GM23248 (cell line): ENCODE measurements at places on chromosomes 12 and 14. TPM values are rescaled to one million over a fixed set of nuclear protein-coding genes. Genes with fewer than 3 reads are reported as not detected.
A peak's percentile ranks its signal among the peaks of the same experiment; 100 is the strongest.

DNA sequence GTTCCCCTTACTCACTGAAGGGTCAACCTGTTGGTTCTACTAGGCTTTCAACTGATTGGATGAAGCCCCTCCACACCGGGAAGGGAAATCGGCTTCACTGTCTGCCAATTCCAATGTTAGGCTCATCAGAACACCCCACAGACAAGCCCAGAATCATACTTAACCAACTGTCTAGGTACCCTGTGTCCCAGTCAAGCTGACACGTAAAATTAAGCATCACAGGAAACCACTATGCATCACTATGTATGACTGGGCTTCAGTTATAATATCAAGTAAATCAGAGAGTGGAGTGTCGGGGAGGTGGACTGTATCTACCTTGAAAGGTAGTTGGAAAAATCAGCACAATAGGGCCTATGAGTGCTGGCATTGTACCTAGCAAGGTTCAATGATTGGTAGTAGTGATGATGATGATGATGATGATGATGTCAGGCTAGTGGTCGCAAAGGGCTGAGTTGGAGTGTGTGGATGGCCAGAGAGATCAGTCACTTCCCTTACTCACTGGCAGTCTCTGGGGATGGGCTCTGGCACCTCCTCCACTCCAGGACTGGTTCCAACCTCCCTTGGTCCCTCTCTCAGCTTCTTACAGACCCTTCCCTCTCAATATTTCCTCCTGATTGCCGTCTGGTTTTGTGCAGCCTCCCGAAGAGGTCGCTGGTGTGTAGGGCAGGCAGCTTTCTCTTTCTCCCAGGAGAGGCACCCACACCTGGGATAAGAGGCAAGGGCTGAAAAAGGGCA is 3.3 kb upstream of the ATG101 start:
- DNase-seq: peak; percentile 63

GRCh38 chr12:97503073-97503855 is 40.7 kb downstream of the RMST start:
- DNase-seq: no peak

Gene PTPRR
- total RNA-seq: 0.25 and 1.2 TPM in 2 replicates

Gene CMA1
- total RNA-seq: not detected in 2 replicates
